ENCODE measurements at places on chromosomes 11 and 22.

DNA sequence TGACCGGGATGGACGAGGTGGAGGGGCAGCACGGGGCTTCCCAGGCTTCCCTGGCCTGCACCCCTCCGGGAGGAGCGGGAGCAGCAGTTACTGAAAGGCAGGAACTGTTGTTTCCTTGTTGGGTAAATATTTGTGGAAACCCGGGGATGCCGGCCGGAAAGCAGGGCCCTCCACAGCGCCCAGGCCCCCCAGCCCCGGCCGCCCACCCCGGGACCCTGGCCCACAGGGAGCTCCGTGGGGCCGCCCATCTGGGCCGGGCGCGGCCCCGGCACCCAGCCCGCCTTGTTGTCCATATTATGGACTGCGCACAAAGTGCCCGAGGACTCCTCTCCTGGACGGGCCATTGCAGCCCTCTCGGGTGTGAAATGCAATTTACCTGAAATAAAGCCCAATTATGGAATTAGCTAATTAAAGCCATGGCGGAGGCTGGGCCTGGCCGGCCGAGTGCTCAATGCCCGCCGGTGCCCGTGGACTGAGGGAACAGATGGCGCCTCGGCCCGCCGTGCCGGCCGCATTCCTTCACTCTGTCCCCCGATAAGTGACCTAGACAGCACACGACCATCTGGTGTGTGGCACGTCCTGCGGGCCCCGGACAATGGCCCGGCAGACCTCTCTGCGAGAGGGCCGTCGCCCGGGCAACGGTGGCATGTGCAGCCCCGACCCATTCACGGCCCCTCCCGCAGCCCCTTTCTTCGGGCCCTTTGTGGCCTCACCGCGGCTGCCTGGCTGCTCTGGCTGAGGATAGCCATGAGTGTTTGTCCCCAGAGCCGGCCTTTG is 35.4 kb downstream of the CDKN1C start:
- no peak for DNase-seq

GRCh38 chr11:92457250-92457649 is 232.6 kb downstream of the FAT3 start:
- DNase-seq: no peak

DNA sequence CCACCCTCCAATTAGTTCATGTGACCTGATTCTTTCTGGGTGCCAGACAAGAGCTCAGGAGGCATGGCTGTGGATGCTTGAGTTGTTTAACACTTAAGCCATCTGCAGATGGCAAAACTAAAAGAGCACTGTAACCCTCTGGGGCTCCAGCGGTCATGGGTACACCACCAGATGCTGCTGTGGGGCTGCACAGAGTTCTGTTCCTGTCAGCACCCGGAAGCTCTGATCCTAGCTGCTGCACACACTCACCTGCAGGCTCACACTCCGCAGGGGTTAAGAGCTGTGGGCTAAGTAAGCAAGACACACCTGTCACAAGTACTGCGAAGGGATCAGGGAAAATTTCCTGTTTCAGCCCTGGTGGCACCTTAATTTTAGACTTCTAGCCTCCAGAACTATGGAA is 307.8 kb downstream of the C11orf87 start:
- no peak for DNase-seq

DNA sequence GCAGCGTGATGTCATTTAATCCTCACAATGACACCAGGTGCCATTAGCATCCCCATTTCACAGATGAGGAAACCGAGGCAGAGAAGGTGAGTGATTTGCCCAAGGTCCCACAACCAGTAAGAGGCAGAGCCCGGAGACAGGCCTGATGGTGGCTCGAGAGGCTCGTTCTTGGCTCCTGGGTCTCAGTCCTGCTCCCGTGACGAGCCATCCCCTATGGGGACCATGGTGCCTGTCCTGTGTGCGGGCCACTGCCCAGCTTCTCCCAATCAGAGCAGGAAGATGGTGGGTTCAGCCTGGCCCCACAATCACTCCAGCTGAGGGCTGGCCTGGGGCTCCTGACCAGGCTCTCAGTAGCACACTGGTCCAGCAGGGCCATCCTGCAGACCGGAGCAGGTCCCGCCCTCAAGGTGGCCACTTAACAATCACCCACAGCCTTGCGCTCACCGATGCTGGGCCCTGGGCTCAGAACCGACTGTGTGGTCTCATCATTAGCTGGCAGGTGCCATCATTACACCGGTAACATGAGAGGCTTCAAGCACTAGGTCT is 3.6 kb downstream of the ALDH3B1 start:
- no peak for DNase-seq

GRCh38 chr22:38513063-38513462 is 7.0 kb upstream of the DDX17 start:
- peak; percentile 69 for DNase-seq
